ENCODE measurements at places on chromosomes 7 and 10.
A peak's percentile ranks its signal among the peaks of the same experiment; 100 is the strongest.

- no peak for DNase-seq
These were observed 196.1 kb upstream of the AOAH start for GRCh38 chr7:36920433-36920832.

DNA sequence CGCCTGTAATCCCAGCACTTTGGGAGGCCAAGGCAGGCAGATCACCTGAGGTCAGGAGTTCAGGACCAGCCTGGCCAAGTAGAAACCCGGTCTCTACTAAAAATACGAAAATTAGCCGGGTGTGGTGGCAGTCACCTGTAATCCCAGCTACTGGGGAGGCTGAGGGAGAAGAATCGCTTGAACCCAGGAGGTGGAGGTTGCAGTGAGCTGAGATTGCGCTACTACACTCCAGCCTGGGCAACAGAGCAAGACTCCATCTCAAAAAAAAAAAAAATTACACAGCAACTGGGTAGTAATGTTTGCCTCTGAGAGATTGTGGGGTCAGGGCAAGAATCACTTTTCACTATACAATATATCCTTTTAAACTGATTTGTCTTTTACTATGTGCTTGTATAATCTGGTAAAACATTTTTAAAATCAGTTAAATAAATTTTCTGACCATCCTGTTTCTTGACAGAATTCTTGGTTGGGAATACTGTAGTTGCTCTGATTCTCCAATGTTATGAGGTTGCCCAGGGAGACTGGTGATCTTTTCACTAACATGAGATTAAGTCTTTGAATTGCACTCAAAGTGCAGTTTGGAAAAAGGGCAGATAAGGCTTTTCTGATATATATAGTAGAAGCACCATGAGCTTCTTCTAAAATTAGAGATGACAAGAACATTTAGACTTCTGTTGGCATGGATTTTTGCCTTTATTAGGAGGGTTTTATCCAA, 1.5 kb downstream of the ENTPD7 start:
- DNase-seq = no peak

- DNase-seq = peak; percentile 27
These were observed 16.0 kb downstream of the AKR1C8 start for GRCh38 chr10:5168897-5169420.

DNA sequence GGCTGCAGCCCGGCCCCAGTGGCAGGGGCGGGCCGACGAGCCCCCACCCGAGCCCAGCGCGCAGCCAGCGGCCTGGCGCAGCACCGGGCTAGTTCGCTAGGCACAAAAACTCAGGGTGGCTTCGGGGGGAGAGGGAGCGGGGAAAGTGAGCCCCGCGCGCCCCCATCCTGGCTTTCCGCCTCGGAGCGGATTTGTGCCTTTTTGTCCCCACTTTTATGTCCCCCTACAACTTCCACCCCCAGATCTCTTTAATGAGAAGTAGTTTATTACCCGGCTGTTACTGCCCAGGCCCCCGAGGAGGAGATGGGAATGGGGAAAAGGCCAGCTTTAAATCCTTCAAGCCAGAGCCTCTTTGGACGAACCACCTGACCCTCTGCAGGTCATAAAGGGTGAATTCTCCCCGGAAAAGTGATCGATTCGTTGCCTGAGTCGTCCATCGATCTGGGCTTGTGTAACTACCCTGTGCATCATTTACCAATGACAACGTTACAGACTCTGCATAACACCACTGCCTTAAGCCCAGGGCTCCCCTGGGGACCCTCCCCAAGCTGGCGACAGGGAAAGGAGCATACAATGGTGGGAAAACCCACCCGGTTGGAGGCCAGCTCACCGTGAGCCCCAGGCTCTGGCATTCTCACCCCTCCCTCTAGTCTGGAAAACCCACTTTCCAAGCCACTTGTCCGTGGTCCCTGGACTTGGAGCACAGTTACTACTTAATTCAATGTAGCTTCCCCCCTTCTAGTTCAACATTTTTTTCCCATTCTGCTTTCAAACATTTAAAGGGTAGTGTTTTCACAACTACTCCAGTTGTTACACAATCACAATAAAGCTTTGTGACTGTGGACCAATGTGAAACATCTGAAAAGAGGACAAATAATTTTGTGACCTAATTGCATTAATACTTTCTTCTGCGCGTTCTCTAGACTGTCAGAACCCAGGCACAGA, 748 bp upstream of the SH3PXD2A start:
- DNase-seq = no peak

- no peak for DNase-seq
These were observed 67.7 kb upstream of the NEUROD6 start for GRCh38 chr7:31408140-31408729.

DNA sequence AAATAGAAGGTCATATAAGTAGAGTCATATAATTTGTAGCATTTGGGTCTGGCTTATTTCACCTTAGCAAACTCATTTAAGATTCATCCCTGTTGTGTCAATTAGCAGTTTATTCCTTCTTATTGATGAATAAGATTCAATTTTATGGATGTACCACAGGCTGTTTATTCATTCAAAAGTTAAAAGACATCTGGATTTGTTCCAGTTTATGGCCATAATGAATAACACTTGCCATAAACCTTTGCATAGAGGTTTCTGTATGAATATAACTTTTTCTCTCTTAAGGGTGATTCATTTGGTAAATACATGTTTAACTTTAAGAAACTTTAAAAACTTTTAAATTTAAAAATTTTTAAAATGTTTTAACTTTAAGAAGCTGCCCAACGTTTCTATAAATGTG, 66.4 kb downstream of the CPED1 start:
- no peak for DNase-seq

- DNase-seq = no peak
These were observed 236.3 kb upstream of the PLXDC2 start for GRCh38 chr10:19579761-19580545.

GRCh38 chr10:15624401-15625196, 95.1 kb downstream of the ITGA8 start:
- no peak for DNase-seq

DNA sequence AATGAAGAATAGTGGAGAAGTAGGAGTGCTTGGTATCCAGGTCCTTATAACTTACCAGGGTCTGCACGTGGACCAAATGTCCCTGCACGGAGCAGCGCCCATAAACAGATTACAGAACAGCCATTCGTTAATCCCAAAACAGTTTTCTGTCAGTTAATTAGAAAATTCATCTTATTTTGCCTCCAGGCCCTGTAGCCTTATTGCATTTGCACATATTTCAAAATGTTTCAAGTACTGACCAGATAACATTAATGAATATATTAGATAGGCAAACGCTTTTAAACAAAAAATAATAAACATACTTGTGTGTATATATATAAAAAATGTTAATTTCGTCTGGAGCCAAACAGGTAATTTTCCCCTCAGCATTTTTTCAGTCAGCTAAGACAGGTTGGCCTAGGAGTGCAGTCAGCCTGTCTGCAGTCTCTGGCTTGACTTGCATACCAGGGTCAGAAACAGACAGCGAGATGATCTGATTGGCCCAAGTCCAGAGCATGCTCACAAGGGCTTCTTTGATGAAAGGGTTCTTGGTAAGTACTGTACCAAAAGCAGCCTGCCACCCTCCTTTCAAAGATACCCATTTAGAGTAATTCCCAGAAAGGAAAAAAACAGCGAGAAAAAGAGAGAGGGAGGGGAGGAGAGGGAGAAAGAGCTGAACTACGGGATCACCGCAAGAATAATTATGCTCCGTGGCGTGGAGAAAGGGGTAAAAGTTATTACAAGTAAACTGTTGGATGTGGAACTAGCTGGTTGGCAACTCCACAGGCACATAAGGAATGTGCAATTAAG, 194.4 kb upstream of the TCF7L2 start:
- no peak for DNase-seq

- no peak for DNase-seq
These were observed 82.5 kb upstream of the TBX20 start for GRCh38 chr7:35336444-35336843.

GRCh38 chr10:77236700-77237099, 400.9 kb downstream of the KCNMA1 start:
- DNase-seq = no peak

- DNase-seq = peak; percentile 94
These were observed at the start of gene SNX8 for GRCh38 chr7:2314209-2314955. SNX8 (minus strand) TSS chr7:2314441; CDS start chr7:2314421, 20 bp downstream.

DNA sequence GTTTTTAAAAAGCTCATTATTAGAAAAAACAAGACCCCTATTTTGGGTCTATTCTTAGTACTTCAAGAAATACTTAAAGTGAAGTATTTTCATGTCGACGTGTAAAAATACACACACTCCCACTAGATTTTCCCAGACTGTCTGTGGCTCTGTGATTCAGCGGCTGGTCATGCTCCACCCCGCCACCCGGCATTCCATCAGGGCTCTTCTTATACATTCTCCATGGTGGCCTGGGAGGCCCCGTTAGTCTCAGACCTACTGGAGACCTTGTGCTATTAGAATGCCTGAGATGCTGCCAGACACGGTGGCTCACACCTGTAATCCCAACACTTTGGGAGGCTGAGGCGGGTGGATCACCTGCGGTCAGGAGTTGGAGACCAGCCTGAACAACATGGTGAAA, 13.1 kb downstream of the TECPR1 start:
- DNase-seq = no peak

GRCh38 chr10:58590152-58590840, 77.6 kb downstream of the BICC1 start:
- no peak for DNase-seq

GRCh38 chr7:88009651-88010050, 75.6 kb downstream of the ADAM22 start:
- DNase-seq = no peak

DNA sequence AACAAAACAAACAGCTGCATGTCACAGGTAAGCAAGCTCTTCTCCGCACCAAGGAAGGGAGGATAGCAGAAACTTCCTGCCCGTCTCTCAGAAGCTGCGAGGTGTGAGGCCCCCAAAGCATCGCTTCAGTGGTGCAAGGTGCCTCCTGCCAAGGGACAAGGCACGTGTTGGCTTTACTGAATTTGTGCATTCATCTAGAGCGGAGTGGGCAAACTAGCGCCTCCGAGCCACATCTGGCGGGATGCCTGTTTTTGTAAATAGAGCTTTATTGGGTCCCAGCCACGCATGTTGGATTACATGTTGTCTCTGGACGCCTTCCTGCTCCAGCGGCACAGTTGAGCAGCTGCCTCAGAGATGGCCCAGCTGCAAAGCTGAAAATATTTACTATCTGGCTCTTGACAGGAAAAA, 27.7 kb downstream of the PHYH start:
- DNase-seq = no peak

DNA sequence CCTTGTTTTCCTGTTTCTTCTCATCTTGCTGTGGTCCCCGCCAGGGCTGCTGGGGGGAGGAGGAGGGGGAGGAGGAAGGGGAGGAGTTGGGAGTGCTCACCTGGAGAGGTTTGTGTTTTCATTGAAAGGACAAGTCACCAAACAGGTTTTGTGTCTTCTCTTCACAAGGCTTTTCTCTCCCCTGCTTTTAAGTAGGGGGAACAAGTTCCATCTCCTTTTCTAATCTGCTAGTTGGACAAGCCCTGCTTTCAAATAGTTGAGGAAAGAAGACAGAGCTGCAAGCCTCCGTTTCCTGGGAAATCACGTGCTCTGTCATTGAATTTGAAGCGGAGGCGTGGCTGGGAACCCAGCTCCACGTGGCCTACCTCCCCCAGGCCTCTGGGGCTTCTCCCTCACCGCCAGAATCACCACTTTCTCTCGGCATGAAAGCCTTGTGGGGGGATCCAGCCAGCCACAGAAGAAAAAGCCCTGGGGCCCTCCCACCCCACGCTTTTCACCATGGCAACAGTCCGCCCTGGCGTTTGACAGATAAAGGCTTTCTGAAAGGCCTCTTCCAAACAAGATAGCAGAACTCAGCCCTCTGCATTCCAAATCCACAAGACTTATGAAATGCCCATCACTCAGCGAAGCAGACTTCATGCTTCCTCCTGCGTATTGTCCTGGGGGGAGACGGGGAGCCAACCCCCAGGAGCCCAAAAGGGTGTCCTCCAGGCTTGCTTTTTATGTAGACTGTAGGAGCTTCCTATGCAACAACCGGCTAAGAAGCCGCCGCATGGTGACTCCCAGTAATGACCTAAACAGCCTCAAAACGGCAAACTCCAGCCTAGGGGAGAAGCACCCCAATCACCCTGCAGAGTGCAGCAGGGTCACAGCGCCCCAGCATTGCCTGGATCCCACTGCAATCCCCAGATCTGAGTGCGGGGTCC, 51.7 kb downstream of the PROSER2 start:
- DNase-seq = peak; percentile 47

GRCh38 chr7:2307690-2308107, 6.5 kb downstream of the SNX8 start:
- no peak for DNase-seq

GRCh38 chr10:594584-595270, 94.7 kb downstream of the DIP2C start:
- DNase-seq = no peak

GRCh38 chr7:41808541-41808940, 105.7 kb upstream of the INHBA start:
- DNase-seq = no peak

GRCh38 chr7:30038196-30038980, 10.2 kb downstream of the PLEKHA8 start:
- no peak for DNase-seq

DNA sequence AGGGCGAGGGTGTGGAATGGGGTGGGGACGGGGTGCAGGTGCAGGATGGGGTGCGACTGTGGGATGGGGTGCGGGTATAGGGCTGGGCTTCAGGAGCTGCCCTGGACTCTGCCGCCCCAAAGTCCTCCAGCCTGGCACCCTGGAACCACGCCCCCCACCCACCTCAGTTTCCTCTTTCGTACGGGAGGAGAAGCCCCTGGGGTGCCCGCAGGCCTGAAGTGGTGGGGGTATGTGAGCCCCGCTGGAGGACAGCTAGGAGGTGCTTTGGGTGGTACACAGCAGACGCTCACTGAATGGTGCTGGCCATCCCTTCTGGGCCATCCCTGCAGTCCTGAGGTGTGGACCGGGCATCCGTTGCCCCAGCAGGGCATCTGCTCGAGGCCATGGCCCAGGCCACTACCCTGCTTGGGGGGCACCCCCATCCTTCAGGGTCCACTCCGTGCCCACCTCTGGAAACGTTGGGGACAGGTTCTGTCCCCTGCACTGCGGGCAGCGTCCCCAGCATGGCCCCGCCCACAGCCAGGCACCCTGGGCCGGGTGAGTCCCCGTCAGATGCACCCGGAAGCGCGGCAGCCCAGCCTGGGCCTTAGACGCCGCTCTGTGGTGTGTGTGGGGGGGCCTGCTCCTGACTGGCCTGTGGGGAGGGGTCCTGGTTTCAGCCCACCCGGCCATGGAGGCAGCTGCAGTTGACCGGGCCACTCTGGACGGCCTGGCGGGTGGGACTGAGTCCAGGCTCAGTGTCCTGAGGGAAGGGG, 41.6 kb downstream of the UNCX start:
- no peak for DNase-seq

- no peak for DNase-seq
These were observed 100.2 kb upstream of the SORCS1 start for GRCh38 chr10:107264742-107265141.

- DNase-seq = no peak
These were observed 665.1 kb upstream of the GALNT17 start for GRCh38 chr7:70466725-70467364.

Measured in activated T-cell treated with anti-CD3 and anti-CD28 coated beads for 48 hours (primary cell).